ENCODE measurements at places on chromosomes 2 and 18.

DNA sequence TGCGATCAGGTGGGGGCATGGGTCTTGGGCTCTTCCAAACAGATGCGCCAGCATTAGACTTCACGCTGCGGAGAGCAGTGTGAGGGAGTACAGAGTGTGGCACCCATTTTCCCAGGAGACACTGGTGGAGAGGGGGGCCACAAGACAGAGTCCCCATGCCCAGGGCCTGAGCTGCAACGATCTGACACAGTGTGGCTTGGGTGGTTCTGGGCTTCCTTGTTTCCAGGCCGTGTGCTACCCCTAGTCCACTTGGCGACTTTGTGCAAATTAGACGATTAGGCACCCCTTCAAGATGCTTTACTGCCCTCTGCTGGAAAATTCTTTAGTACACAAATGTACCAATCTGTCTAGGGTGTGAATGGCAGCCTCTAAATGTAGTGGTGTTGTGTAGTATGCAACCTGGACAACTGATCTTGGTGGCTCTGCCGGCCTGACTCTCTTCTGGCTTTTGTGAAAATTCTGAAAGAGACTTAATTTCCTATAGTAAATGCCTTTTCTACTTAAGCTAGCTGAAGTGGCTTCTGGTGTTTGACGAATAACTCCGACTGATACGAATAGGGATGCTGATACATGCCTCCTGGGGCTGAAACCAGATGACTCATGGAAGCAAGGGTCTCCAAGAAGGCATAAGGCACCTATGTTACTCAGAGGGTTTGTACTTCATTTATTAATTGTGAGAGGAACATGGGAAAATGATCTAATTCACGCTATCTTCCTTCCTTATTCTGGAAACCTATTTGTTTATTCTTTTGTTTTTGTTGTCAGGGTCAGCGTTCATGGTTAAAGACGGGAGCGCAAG lies 92.3 kb upstream of the SMAD2 start:
- ATAC-seq, result peak; percentile 57
- H3K27ac ChIP-seq, result no peak overlapping the region
- H3K4me1 ChIP-seq, result no peaks in the 10 kb centered on the region
- no peaks in the 10 kb centered on the region for H3K36me3 ChIP-seq
- no peak overlapping the region for H3K4me3 ChIP-seq

GRCh38 chr2:53334610-53335009 lies 433.0 kb upstream of the CHAC2 start:
- ATAC-seq, result no peak
- H3K27me3 ChIP-seq, result no peaks in the 10 kb centered on the region
- no peaks in the 10 kb centered on the region for H3K4me1 ChIP-seq
- H3K4me3 ChIP-seq, result no peak overlapping the region
- no peak overlapping the region for H3K27ac ChIP-seq
- H3K36me3 ChIP-seq, result no peaks in the 10 kb centered on the region

GRCh38 chr2:205687641-205687956 lies 5.3 kb downstream of the NRP2 start:
- ATAC-seq, result no peak
- peaks cover 40% of the 10 kb centered on the region for H3K4me1 ChIP-seq
- H3K27ac ChIP-seq, result no peak overlapping the region
- peaks cover 34% of the 10 kb centered on the region for H3K27me3 ChIP-seq

- H3K27ac ChIP-seq, result no peak overlapping the region
- no peaks in the 10 kb centered on the region for H3K27me3 ChIP-seq
- no peak overlapping the region for H3K4me3 ChIP-seq
- no peak for ATAC-seq
- peaks cover 10% of the 10 kb centered on the region for H3K4me1 ChIP-seq
Measured at GRCh38 chr2:170180031-170180566, 2.2 kb downstream of the MYO3B start.

GRCh38 chr2:230205034-230205433 lies 14.8 kb downstream of the SP110 start:
- no peaks in the 10 kb centered on the region for H3K27me3 ChIP-seq
- peak; percentile 74 for ATAC-seq
- peak overlapping the region; percentile 55 for H3K4me3 ChIP-seq
- H3K4me1 ChIP-seq, result peaks cover 43% of the 10 kb centered on the region
- peaks cover 52% of the 10 kb centered on the region for H3K36me3 ChIP-seq

DNA sequence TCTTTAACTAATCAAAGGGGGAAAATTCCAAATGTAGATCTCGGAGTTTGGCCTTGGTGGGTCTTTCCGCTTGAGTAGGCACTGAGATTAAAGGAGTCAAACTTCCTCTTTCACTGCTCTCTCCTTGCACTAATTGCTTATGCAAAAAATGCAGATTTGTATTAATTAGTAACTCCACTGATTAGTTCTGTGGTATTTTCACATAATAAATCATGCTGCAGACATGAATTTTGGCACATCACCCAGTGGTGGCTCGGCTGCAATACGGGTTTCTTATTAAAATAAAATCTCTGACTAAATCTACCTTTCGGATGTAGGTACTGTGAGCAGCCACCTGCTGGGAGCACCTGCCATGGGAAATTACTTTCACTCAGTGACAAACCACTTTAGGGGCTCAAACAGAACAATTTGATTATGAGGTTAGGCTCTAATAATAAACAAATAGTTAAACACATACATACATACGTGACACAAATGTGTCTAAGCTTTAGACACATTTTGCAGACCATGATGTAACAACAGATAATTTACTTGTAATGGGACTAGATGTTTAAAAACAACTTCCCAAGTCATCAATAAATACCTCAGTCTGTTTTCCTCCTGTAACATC lies 6.4 kb upstream of the NEUROD1 start:
- H3K36me3 ChIP-seq, result no peaks in the 10 kb centered on the region
- ATAC-seq, result no peak
- H3K27ac ChIP-seq, result no peak overlapping the region
- H3K4me3 ChIP-seq, result no peak overlapping the region

DNA sequence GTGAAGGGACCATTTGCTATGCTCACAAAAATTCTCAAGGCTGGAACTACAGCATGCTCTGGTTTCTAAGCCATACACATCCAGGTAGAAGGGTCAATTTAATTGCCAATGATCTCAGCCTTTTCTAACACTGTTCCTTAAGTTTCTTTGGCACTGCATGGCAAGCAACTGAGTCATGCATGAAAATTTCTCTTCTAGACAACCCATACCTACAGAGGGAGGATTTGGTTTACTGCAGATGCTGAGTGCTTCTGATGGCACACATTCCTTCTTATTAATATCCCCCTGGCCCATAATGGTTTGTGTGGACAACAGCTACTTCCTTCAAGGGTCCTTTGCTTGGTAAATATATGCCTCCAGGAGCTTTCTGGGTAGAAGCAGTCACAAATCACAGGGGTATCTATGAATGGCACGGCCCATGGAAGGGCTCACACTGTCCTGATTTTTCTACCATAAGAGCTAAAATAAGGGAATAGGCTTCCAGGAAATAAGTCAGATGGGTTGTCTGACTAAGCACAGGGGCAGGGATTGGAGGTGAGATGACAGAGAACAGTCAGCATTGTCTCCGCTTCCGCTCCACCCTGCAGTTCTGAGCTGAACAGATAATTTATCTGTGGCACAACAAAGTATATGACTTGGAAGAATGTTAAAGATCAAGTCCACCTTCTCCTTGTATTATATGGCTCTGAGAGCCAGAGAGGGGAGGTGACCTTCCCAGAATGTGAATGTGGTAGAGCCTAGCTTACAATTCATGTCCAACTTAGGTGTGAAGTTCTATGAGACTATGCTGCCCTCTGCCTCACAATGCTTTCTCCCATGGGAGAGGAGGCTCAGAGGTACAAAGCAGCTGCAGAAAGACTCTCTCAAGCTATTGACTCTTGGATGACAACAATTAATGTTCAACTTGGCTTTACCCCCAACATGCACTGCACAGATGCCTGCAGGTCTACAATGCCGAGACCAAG lies 199.2 kb upstream of the TNP1 start:
- H3K4me1 ChIP-seq, result no peaks in the 10 kb centered on the region
- peaks cover 10% of the 10 kb centered on the region for H3K27me3 ChIP-seq

- no peaks in the 10 kb centered on the region for H3K36me3 ChIP-seq
- H3K27me3 ChIP-seq, result peaks cover 9% of the 10 kb centered on the region
- H3K4me1 ChIP-seq, result no peaks in the 10 kb centered on the region
Measured at GRCh38 chr18:26700201-26700600, 151.8 kb upstream of the KCTD1 start.

- H3K4me3 ChIP-seq, result no peak overlapping the region
- H3K4me1 ChIP-seq, result no peaks in the 10 kb centered on the region
- no peaks in the 10 kb centered on the region for H3K36me3 ChIP-seq
- no peak for ATAC-seq
- H3K27ac ChIP-seq, result no peak overlapping the region
Measured at GRCh38 chr2:183001948-183002347, 36.3 kb downstream of the NCKAP1 start.

DNA sequence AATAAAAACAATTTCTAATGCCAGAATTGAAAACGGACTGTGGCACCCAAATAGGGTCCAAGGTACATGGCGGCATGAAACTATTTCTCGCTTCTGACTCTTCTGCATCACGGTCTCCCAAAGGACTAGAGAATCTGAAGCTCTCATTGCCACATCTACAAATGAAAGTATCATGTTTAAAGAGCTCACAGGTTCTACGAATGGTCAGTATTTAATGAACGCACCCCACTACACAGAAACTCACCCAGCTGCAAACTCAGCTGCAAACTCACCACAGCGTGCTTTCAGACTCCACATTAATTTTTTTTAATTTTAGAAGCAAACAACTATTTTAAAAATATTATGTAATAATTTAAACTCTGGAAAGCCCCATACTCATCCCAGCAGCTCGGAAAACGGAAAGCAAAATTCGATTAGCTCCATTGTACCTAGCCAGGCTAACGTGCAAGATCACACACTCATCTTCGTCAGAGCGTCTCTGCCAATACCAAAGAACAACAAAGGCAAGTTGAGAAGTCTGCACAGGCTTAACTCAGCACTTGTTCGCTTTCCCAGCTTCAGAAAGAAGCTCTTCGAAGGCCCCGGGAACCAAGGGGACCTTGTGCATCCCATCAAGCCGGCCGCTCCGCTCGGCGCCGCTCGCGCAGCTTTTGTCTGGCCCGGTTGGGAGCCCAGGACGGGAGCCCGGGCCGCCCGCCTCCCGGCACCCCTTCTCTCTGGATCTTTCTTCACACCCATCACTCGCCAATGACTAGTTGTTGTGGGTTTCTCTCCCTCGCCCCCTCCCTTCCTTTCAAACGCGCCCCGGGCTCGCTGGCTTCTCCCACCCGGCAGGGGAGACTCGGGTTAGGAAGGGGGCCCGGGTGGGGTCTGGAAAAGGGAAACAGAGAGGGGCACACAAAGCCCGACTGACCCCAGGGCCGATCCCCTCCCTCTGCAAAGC lies 785 bp downstream of the CLASP1 start:
- H3K27me3 ChIP-seq, result no peaks in the 10 kb centered on the region
- peak overlapping the region; percentile 99 for H3K27ac ChIP-seq
- peak overlapping the region; percentile 97 for H3K4me3 ChIP-seq
- H3K4me1 ChIP-seq, result peaks cover 56% of the 10 kb centered on the region

DNA sequence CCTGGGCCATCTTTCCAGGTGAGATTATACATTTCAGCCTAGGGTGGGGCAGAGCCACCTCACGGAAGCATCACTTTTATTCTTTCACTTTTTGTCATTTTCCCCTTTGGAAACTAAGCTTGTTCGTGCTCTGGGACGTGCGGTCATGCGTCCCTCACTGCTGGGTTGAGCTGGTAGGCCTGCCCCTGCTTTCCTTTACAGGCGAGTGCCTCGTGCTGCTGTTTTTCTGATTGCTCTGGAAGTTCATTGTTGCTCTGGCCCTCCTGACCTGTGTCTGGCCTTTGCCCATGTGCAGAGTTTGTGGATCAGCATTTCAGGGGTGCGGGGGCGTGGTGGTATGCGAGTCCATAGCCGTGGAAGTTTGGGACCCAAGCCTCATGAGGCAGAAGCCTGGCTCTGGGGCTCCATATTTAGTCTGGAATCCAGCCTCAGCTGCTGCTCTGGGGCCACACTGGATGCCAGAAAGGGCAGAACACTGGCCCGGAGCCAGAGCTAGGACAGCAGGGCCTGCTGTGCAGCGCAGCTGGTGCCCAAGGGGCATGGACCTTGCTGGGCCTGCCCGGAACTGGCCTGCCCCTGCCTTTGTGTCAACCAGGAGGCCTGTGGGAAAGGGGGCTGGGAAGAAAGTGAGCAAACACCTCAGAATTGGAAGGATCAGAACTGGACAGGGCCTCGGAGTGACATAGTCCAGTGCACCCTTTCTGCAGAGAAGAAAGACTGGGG lies 51.1 kb downstream of the CTIF start:
- no peak for ATAC-seq
- H3K4me3 ChIP-seq, result no peak overlapping the region
- H3K27me3 ChIP-seq, result no peaks in the 10 kb centered on the region
- peaks cover 4% of the 10 kb centered on the region for H3K36me3 ChIP-seq
- H3K27ac ChIP-seq, result no peak overlapping the region

- H3K27ac ChIP-seq, result no peak overlapping the region
- H3K27me3 ChIP-seq, result no peaks in the 10 kb centered on the region
- H3K4me1 ChIP-seq, result no peaks in the 10 kb centered on the region
- H3K36me3 ChIP-seq, result no peaks in the 10 kb centered on the region
- H3K4me3 ChIP-seq, result no peak overlapping the region
Measured at GRCh38 chr18:5982332-5982731, 87.0 kb upstream of the TMEM200C start.

GRCh38 chr2:184938221-184938985 lies 340.1 kb downstream of the ZNF804A start:
- H3K36me3 ChIP-seq, result no peaks in the 10 kb centered on the region
- H3K27ac ChIP-seq, result no peak overlapping the region
- no peaks in the 10 kb centered on the region for H3K4me1 ChIP-seq
- no peaks in the 10 kb centered on the region for H3K27me3 ChIP-seq
- no peak overlapping the region for H3K4me3 ChIP-seq

DNA sequence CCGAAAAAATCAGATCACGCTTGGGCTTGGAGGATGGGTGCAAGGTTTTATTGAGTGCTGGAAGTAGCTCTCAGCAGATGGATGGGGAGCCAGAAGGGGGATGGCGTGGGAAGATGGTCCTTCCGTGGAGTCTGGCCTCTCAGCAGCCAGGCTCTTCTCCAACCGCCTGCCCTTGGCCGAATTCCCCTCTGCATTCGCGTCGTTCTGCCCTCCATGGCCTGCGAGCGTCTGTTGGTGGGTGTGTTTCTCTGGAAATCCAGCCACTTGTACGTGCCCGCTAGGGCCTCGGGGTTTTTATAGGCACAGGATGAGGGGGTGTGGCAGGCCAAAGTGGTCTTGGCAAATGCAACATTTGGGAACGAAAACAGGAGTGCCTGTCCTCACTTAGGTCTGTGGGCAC lies 815.2 kb downstream of the TSN start:
- ATAC-seq, result no peak
- H3K4me1 ChIP-seq, result no peaks in the 10 kb centered on the region
- no peaks in the 10 kb centered on the region for H3K27me3 ChIP-seq
- H3K27ac ChIP-seq, result no peak overlapping the region

DNA sequence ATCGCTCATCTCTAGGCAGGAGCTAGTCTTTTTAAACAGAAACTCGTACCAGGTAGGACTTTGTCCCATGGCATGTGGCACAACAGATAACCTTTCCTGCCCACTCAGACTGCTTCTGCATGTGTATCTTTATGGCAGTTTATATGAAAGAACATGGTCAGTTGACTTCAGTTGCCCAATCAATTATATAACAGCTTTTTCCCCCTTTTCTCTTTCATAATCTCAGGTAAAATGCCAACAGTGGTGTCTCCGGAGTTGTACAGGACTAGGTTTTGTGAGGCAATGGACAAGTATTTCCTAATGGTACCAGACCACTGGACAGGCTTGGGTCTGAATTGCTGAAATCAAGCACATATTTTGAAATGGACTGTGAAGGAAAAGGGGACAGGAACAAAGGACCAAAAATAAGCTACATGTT lies 51.6 kb upstream of the PTH2R start:
- H3K27ac ChIP-seq, result no peak overlapping the region
- H3K4me1 ChIP-seq, result no peaks in the 10 kb centered on the region
- H3K4me3 ChIP-seq, result no peak overlapping the region
- peaks cover 55% of the 10 kb centered on the region for H3K36me3 ChIP-seq
- no peak for ATAC-seq

GRCh38 chr2:51919395-51919794 lies 887.5 kb upstream of the NRXN1 start:
- no peak overlapping the region for H3K4me3 ChIP-seq
- no peaks in the 10 kb centered on the region for H3K36me3 ChIP-seq
- H3K27ac ChIP-seq, result no peak overlapping the region
- H3K4me1 ChIP-seq, result no peaks in the 10 kb centered on the region
- ATAC-seq, result no peak
